Activated CD8-positive, alpha-beta memory T cell treated with anti-CD3 and anti-CD28 coated beads for 1 hour (primary cell): ENCODE measurements at places on chromosomes 4 and X.

DNA sequence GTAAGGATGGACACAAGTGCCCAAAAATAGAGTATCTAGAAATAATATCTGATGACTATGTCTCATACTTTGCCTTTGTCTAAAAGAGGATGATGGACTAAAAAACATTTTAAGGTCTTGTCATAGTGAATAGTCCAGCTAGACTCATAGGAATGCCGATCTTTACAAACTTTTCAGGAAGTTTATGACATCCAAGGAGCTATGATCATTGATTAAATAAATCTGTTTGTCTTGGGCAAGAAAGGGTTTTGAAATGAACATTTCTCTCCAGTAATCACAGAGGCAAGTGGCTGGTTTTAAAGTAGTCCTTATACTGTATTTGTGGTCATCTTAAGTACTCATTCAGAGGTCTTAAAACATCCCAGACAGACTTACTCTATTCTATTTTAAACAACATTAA lies 109.8 kb downstream of the MAPK10 start:
- DNase-seq: no peak

GRCh38 chr4:169270810-169271691 lies at the start of gene SH3RF1:
Gene SH3RF1 (minus strand): TSS chr4:169270956. CDS start chr4:169269212, 1,744 bp downstream.
- no peak for DNase-seq

DNA sequence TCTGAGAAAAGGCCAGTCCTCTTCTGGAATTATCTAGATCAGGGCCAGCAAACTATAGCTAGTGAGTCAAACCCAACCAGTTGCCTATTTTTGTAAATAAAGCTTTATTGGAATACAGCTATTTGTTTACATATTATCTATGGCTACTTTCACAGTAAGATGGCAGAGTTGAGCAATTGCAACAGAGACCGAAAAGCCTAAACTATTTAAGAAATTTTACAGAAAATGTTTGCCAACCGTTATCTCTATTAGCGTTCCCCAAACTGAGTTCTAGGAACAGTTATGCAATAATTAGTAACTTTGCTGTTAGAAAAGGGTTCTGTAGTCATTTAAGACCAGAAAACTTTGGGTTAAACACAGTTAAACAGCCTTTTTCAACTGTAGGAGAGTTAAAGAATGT lies 10.5 kb downstream of the TEX13B start:
- no peak for DNase-seq

- no peak for DNase-seq
These were observed 159.6 kb downstream of the STIM2 start for GRCh38 chr4:27020203-27020602.

- no peak for DNase-seq
These were observed 99.9 kb upstream of the TENM3 start for GRCh38 chr4:182143086-182143821.

- no peak for DNase-seq
These were observed 77.0 kb downstream of the LRP2BP start for GRCh38 chr4:185318679-185319078.

GRCh38 chr4:16092682-16093319 lies 9.0 kb upstream of the PROM1 start:
- DNase-seq: no peak

DNA sequence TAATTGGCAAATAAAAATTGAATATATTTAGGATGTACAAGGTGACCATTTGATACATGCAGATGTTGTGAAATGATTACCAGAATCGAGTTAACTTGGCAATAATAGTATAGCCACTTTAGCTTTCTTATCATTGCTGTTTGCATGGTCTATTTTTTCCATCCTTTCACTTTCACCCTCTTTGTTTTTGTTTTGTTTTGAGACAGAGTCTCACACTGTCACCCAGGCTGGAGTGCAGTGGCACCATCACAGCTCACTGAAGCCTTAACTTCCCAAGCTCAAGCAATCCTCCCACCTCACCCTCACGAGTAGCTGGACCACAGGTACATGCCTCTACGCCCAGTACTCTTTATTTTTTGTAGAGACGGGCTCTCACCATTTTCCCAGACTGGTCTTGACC lies 218.6 kb upstream of the ADGRL3 start:
- no peak for DNase-seq

DNA sequence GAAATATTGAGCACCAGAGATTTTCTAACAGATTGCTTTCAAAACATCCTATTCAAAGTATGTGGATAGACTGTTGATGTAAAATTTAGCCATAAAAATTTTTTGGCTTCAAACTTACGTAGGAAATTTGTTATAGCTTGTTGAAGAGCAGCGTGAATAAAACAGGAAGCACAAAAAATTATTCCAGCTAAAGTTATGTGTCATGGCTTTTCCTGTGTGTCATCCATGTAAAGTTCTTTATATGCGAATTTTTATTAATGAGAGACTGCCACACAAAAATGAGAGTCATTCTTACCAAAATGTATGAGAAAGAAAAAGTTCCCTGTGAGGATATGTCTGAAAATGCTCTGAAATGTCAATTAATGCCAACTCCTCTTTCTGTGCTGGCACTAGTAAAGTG lies 19.5 kb downstream of the EPGN start:
- no peak for DNase-seq

- DNase-seq: no peak
These were observed at the start of the genes CSAG1 and MAGEA12 for GRCh38 chrX:152733261-152733975. Gene CSAG1 (minus strand): TSS chrX:152733721. CDS start chrX:152732460, 1,261 bp downstream. Gene MAGEA12 (plus strand): TSS chrX:152733757. CDS start chrX:152736162, 2,405 bp downstream.

GRCh38 chr4:1310796-1311631 lies 21.3 kb downstream of the MAEA start:
- DNase-seq: no peak

DNA sequence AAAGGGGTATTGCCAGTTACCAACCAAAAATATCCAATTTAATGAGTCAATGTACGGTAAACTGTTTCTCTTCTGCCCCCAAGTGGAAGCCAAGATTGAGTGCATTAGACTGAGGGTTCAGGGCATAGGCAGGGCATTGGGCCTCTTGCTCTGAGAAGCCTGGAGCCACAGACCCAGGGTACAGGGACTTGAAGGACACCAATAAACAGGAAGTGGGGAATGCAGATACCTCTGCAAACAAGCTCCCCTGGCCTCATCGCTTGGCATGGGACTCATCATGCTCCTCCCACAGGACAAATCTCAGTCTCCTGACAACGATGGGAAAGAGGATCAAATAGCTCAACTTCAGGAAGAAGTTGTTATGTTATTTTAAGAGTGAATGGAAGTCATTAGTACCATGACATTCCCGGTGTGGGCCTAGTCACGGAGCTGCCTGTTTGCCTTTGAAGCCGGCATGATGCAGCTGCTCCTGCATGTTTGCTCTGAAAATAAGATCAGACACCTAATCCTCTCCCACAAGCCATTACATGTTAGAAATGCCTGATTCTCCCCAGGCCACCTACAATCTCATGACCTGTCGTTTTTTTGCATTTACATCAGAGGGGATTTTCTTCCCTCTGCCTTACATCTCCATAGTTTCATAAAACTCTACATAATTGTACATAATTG lies 224.2 kb downstream of the RCHY1 start:
- no peak for DNase-seq

GRCh38 chr4:153929675-153930074 lies 140.8 kb upstream of the SFRP2 start:
- no peak for DNase-seq

DNA sequence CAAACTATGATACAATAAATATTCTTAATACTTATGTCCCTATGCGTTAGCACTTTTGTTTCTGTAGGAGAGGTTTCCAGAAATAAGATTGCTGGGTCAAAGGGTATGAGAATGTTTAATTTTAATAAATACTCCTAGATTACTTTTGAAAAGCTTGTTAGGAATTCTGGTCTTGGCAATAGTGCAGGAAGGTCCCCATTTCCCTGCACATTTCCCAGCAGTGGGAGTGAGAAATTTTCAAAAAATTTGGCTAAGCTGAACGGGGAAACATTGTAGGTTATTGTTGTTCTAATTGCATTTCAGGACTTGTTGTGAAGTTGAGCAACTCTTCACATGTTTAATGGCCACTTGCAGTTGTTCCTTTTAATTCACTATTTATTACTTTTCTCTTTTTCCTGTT lies 27.1 kb downstream of the IGFBP7 start:
- DNase-seq: no peak

- DNase-seq: no peak
These were observed 18.8 kb upstream of the MXD4 start for GRCh38 chr4:2280531-2281300.

- no peak for DNase-seq
These were observed 288.0 kb upstream of the PPP1R2C start for GRCh38 chrX:43065978-43066377.

DNA sequence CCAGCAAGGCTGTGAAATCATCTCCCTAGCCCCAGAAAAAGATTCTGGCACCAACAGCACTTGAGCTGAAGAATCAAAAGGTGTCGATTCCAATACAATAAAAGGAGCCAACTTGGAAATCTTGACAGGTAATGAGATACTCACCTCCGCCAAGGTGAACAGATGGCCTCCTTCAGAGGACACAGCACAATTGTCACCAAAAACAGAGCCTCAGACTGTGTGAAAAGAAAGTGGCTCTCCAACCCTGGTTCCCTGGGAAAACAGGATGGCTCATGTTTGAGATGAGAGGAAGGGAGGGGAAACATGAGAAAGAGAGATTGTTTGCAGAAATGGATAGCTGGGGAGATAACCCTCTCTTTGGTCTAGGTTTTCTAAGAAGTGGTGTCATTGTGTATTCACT lies 168.9 kb downstream of the HS3ST1 start:
- DNase-seq: no peak

GRCh38 chrX:105463473-105463872 lies 243.0 kb upstream of the TEX13A start:
- DNase-seq: no peak

DNA sequence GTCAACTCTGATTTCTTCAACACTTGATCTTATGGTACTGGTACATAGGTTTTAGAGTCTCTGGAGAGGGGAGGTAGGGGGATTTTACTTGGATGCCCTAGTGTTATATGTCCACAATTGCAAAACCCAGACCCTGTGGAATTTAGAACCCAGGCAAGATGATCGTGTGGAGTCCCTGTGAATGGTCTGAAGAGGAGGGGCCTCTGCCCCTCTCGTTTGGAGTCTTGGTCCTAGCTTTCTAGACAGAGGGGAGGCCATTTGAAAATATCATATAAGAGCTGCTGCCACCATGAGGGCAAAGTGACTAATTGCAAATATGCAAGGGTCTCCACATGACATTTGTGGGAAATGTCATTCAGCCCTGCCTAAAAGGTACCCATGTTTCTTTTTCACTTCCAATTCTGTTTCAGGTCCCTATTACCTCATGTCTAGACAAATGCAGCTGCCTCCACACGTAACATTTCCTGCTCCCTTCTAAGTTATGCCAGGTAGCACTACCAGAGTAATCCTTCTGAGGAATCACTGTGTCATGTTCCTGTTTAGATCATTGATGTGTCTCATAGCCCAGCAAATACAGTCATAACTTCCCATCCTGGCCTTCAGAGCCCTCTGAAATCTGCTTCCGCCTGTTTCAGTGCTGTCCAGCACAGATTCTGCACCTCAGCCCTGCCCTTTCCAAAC lies 126.8 kb downstream of the KLHL8 start:
- no peak for DNase-seq

GRCh38 chr4:165662341-165662740 lies 210.7 kb upstream of the TLL1 start:
- no peak for DNase-seq

GRCh38 chr4:88911246-88912212 lies 145.5 kb downstream of the FAM13A start:
- no peak for DNase-seq
